ENCODE measurements at places on chromosomes 3 and 15. TPM values are rescaled to one million over a fixed set of nuclear protein-coding genes. Genes with fewer than 3 reads are reported as not detected.

SLC12A1 gene
- not detected for total RNA-seq

PLAAT1 gene
- 1.3 TPM for total RNA-seq

ST3GAL6 gene
- total RNA-seq, result 7.0 TPM

CHST13 gene
- total RNA-seq, result not detected

ECE2 gene
- not detected for total RNA-seq

ATXN7 gene
- total RNA-seq, result 26.7 TPM

TNFSF10 gene
- 3.2 TPM for total RNA-seq

SIDT1 gene
- not detected for total RNA-seq

TMEM158 gene
- 5.0 TPM for total RNA-seq

ISLR2 gene
- under 0.01 TPM for total RNA-seq

UROC1 gene
- not detected for total RNA-seq

CSPG5 gene
- total RNA-seq, result 0.99 TPM

PRSS50 gene
- not detected for total RNA-seq

FEZF2 gene
- total RNA-seq, result not detected

GABPB1 gene
- 38.7 TPM for total RNA-seq

CDCP1 gene
- total RNA-seq, result 126 TPM

DISP2 gene
- 1.4 TPM for total RNA-seq

ANKRD34C gene
- total RNA-seq, result not detected
